SJSA1 (cell line): ENCODE measurements at places on chromosomes 12 and 14. TPM values are rescaled to one million over a fixed set of nuclear protein-coding genes. Genes with fewer than 3 reads are reported as not detected.

DNA sequence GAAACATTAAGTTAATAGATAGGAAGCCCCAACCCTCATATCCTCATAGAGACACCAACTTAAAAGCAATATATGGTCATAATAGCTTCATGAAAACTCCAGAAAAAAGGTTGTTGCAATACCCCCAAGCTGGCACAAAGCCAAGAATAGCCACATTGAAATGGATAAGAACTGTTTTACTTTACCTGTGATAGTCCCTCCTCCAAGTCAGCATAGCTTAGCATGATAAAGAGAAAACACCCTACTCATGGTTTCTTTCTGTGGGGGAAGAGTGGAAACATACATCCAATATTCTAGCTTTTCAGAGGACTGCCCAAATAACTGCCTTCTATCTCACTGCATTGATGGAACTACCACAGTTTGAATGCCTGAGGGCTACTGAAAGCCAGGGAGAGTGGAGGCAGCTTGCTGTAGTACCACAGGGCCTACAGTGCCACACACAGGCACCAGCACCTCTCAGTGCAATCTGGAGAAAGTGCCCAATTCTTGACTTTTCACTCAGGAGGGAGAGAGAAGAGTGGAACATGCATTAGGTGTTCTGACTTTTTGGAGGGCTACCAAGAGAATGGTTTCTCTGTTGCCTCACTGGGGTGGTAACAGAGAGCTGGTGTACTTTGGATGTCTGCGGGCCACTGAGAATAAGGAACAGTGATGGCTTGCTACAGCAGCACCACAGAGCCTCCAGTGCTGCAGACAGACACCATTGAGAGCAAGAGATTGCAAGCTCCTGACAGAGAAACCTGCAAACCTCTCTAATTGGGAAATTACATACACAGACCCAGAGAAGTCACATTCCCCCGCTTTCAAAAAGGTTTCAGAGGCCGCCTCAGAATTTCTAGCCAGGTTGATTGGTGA lies 157.1 kb upstream of the GARIN2 start:
- DNase-seq, result no peak

GRCh38 chr14:91879196-91879595 lies 11.9 kb upstream of the TC2N start:
- no peak for DNase-seq

The KRT6B gene
- not detected in 2 replicates for total RNA-seq

The PLEKHH1 gene
- 0.97 TPM in 1 of 2 replicates, not detected in the other for total RNA-seq

The C12orf54 gene
- 0.53 TPM in 1 of 2 replicates, not detected in the other for total RNA-seq
